ENCODE measurements at places on chromosomes 3 and 15.

DNA sequence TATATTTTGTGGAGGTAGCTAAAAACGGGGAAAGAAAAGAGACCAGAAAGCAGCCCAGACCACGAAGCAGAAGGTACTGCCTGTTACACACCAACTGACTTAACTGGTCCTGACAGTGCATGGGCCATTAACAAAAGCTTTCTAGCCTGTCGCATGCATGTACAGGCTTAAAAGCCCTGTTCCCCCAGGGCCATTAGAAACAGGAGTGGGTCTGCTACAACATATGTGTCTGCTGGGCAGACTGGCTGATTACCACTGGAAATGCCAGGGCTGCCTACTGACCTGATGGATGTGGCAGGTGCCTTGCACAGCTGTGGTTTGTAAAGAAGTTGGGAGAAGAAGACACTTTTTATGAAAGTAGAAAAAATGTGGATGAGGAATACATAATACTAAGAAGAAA is 137.4 kb downstream of the GAP43 start:
- no peak for DNase-seq

DNA sequence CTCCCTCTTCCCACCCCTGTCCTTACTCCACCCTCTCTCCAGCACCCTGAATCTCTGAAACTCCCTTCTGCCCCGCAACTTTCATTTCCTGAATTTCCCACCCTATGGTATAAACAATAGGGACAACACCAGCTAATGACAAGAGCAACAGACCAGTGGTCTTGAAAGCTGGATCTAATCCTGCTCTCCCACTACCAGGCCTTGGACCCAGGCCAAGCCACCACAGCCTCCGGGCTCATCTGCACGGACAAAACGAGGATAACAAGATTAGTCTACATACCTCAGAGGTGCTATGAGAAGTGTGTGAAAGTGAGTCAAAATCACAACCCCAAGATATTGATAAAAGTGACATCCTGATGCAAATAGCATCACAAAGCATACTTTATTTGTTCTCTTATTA is 128.6 kb downstream of the ERC2 start:
- no peak for DNase-seq

- no peak for DNase-seq
Observed at GRCh38 chr15:48147358-48147757, 26.6 kb downstream of the SLC24A5 start.

DNA sequence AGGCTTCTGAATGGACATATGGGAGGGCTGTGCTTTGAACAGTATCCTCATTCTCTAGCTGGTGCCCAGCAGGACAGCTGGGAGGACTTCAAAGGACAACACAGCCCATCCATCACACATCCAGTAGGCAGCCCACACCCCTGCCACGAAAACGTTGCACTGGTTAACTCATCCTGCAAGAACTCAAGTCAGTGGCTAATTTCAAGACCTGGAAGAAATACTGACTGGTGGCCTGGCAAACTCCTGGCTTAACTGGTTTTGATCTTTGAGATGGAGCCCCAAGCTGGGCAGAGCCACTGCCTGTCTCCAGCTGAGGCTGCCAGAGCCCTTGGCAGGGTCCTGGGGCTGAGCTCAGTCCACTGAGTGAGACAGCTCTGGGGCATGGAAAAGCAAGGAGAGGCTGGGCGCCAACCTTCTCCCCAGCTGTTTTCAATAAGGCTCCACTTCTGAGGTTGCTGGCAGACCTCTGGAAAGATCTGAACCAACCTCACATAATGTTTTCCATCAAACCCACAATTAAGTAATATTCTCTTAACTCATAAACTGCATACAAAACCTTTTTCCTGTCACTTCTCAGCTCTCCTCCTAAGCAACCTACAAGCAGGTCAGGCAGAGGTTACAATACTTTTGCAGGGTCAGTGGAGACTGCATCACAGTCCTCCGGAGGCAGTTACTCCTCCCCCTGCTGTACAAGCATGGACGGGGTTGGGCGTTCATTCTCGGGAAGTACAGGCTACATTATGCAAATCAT is 110.3 kb downstream of the MYLK start:
- DNase-seq, result no peak

DNA sequence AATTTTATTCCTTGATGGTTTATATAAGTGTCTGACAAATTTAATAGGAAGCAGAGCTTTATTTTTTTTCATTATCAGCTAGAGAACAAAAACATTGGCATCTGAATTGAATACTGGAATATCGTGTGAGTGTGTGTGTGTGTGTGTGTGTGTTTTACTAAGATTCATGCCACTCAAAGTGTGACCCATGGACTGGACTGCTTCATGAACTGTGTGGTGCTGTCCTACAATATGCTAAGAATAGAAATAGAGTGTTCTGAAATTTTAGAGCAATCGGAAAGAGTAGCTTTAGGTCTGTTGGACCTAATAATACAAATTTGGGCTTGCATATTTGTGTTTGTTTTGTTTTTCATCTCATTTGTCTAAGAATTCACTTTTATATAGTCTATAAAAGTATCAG is 89.6 kb downstream of the MITF start:
- no peak for DNase-seq

DNA sequence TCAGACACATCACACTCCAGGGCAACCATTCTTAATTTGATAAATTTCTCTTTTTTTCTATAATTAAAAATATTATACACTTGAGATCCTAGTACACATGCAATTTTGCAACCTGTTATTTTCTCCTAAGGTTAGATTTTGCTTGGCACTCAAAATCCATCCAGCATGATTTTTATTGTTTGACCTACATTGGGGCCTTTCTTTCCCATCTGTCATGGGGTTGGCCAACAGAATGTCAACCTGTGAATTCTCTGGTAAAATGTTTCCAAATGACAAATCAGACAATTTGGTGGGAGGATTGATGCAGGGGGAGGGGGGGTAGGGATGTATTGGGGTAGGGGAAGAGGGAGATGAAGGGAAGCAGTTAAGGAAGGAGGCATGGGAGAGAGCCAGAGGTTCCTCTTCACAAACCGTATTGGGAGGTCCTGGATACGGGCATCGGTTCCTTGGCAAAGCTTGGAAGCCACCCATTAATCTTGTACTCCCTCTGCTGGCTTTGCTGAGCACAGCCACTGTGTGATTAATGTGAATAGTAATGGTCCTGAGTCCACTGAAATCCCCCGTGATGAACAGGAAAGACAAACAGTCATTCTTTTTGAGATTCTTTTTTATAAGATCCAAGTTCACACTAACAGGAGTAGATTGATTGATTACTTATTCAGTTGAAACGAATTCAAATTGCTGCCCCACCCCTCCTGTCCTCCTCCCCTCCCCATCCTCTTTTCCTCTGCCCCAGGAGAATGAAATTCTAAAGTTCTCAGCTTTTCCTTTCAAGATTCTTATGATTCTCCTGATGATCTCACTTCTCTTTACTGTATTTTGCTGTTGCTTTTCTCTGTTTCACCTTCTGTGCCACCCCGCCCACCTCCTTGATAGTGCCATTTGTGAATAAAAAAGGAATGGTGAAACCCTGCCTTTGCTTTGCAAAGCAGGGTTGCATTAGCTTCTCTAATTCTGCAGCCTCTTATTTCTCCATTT is 82.2 kb upstream of the SLC25A26 start:
- peak; percentile 62 for DNase-seq

DNA sequence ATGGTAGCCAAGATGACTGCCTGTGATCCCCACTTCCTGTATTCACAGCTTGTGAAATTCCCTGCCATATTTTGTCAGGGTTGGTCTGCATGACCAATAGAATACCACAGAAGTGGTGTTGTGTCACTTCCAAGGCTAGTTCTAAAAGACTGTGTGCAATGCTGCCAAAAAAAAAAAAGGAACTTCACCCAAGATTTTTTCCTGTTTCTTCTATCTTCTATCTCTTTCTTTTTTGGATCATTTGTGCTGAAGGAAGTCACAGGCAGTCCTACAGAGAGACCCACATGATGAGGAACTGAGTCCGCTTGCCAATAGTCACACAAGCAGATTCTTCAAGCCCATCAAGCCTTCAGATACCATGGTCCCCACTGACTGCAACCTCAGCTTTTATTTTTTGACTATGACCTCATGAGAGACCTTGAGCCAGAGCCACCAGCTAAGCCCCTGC is 18.1 kb upstream of the RAF1 start:
- DNase-seq, result peak; percentile 43

- DNase-seq, result no peak
Observed at GRCh38 chr3:13108861-13109260, 35.6 kb upstream of the IQSEC1 start.

- no peak for DNase-seq
Observed at GRCh38 chr15:51932161-51932560, 39.4 kb downstream of the LEO1 start.

GRCh38 chr3:190182418-190183043 is 61.8 kb upstream of the P3H2 start:
- DNase-seq, result no peak

Measured in brain microvascular endothelial cell (primary cell).